GM19239 (cell line): ENCODE measurements at places on chromosomes 2 and 18.

GRCh38 chr2:219182331-219183150 lies 4.5 kb downstream of the RETREG2 start:
- DNase-seq, result no peak

DNA sequence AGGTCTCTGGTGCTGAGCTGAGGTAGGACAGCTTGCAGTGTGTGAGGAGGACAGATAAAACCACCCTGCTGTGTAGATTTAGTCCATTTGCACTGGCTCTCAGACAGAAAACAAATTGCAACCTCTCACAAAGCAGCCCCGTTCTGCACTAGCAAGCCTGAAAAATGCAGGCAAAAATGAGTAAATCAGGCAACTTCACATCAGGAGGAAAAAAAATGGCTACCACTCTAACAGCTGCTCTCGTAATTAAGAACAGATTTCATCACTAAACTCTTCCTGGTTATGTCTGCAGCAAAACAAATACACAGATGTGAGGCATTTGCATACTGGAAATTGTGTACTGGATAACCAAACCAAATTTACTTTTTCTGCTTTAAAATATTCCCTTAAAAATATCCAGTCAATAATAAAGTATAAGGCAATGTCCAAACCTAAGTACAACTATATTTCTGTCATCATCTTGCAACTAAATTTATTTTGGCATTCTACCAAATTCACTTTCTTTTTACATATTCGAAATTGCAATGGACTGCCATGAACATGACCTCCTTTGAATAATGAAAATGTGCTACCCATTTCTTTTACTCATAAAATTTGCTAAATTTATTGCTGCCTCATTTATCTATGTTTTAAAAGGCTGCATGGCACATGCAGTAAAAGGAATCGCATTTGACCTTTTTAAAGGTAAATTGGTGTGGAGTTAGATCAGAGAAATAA lies 157.4 kb downstream of the AFF3 start:
- no peak for DNase-seq

DNA sequence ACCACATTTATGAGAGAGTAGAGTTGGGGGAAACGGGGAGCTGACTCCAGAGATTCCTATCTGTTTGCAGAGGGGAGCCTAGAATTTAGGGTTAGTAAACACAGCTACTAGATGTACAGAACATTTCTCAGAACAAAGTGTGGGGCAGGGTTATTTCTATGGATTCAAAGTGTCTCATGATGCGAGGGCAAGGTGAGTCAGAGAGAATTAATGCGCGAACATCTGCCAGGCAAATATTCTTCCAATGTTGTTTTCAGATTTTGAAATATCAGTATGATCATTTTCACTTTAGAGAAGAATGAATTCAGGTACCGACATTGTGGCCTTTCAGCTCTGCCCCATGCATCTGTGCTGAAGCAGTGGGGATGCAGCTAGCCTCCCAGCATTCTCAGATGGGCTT lies 2.0 kb upstream of the DSEL start:
- no peak for DNase-seq

- no peak for DNase-seq
Measured at GRCh38 chr18:853471-853870, 41.4 kb upstream of the YES1 start.

GRCh38 chr2:223591596-223591995 lies 10.6 kb downstream of the SCG2 start:
- no peak for DNase-seq

- no peak for DNase-seq
Measured at GRCh38 chr2:143529118-143529720, 400.0 kb downstream of the ARHGAP15 start.

- no peak for DNase-seq
Measured at GRCh38 chr2:29583104-29583503, 338.3 kb downstream of the ALK start.

DNA sequence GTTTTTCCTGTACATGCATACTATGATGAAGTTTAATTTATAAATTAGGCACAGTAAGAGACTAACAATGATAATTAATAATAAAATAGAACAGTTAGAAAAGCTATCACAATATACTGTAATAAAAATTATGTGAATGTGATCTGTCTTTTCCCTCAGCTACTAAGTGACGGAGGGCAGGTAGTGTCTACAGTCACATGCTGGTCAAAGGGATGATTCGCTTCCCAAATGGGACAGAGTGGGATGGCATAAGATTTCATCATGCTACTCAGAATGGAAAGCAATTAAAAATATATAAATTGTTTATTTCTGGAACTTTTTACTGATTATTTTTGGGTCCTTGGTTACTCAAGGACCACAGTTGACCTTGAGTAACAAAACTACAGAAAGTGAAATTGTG lies 71.5 kb downstream of the DAW1 start:
- no peak for DNase-seq

GRCh38 chr18:23143815-23144261 lies 8.6 kb downstream of the CABLES1 start:
- no peak for DNase-seq

DNA sequence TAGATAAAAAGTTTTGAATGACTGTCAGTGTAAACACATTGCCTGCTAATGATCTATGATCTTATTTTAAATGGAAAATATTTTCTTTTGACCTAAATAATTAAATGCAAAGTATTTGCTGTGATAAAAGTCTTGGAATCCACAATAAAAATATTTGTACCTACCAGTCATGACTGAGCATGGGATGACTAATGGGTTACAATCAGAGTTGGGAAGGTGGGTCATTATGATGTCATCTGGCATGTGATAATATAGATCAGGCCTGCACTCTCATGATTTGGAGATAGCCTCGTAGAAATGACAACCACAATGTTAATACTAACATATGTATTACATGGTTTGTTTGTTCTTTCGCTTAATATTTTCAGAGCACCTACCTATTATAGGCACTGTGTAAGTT lies 848.8 kb upstream of the KLHL29 start:
- DNase-seq, result no peak

GRCh38 chr18:6681331-6681875 lies 48.1 kb upstream of the ARHGAP28 start:
- DNase-seq, result no peak

DNA sequence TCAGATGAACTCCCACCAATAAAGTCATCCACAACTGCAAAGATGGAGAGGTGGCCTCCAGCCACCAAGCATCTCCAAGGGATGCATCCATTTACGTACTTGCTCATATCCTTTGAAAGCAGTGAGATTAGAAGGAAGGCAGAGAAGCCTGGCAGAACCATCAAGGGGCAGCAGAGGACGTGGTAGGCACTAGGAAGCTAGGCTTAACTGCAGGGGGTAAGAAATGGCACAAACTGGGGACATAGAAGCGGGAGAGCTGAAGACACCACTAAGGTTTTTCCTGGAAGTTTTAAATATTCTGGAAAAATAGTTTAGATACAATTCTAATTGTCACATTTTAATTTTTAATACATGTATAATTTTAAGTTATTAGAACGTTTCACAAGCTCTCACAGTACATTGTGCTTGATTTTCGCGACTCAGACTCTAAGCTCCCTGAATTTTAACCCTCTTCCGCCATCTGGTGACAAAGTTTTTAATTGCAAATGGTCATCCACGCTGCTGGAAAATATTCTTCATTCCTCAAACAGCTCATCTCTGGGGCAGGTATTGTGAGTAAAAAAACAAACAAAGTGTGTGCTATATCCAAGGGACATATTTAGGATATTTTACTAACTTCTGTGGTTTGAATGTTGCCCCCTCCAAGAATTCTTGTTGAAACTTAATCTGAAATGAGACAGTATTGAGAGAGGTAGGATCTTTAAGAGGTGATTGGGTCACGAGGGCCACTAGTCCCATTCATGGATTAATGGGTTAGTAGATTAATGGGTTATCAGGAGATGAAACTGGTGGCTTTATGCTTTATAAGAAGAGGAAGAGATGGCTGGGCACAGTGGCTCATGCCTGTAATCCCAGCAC lies 1.6 kb upstream of the PSTPIP2 start:
- no peak for DNase-seq

GRCh38 chr18:46399303-46399702 lies 257.7 kb downstream of the LOXHD1 start:
- DNase-seq, result no peak

DNA sequence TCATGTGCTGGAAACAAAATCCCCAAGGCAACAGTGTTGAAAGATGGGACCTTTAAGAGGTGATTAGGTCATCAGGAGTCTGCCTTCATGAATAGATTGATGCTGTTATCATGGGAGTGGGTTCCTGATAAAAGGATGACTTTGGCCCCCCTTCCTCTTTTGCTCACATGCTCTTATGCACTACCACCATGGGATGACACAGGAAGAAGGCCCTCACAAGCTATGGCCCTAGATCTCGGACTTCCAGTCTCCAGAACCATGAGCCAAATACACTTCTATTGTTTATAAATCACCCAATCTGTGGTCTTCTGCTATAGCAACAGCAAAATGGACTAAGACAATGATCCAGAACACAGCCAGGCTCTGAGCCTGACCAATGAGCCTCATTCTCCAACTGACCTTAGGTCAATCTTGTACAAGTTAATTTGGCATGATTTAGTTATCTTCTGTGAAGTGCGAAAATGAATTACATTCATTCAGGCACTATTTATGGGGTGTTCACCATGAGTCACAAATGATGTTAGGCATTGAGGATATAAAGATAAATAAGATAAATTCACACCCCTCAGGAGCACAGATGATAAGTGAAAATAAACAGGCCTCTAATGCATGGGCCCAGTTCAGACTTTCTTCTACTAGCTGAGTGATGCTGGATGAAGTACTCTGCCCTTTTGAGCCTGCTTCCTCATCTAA lies 37.7 kb upstream of the NT5C1B start:
- no peak for DNase-seq

DNA sequence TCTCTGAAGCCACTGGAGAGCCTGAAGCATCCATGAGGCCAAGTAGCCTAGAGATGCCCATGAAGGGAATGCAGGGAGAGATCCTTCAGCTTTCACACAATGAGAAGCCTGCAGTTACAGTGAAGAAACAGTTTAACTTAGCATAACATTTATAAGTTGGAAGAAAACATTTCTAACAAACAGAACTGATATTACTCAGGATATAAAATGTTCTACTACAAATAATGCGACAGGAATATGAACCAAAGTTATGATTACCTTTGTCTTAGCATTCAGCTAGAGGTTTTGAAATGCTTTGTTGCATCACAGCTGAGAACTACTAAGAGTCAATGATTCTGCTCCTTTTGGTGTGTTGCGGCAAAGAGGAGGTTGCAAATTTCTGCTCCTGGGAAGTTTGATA lies 6.9 kb upstream of the KYNU start:
- no peak for DNase-seq

GRCh38 chr2:8000870-8001269 lies 681.0 kb upstream of the ID2 start:
- no peak for DNase-seq

DNA sequence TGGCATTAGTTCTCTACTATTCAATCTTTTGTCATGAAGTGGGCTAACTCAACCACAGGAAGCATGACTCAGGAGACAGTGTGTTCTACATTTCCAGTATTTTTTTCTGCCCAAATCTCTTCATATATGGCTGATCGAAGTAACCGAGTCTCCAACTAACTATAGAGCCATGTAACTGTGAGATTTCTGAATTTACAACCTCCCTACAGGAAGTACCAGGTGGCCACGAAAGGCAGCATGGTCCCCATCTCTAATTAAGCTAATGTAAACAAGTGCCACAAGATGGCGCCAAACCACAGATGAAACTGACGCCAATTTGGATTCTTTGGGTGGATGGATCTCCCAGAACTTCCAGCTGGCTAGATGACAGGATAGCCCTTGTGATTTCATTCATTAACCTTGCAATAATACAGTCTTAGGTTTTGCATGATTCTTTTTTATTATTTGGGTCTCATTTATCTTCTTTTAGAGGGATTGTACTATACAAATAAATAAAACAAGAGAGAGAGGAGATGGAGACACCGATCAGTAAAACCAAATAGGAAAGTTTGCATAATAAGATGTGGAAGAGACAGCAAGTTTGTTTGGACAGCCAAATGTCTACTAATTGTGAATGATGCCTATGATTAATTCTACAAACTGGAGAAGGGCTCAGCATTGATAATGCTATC lies 18.3 kb upstream of the ARHGAP15 start:
- DNase-seq, result peak; percentile 27

- no peak for DNase-seq
Measured at GRCh38 chr2:217907266-217907665, 95.5 kb downstream of the TNS1 start.

DNA sequence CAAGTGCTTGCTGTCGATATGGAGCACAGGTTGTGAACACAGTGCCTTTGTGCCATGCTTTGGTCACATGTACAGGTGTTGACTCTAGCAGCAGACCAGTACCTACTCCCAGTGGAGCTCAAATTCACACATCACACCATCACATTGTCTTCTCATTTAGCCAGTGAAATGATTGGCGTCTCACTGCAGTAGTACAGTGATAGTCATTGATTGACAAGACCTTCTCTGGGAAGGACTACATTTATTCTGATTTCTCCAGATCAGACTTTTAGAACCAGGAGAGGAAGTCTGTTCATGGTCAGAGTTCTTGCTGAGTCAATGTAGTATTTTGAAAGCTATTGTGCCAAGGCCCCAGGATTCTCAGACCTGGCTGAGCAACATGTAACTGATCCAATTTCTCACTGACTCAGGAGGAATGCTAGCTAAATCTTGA lies 75.2 kb downstream of the FMNL2 start:
- no peak for DNase-seq

- no peak for DNase-seq
Measured at GRCh38 chr2:223363085-223363484, 239.1 kb downstream of the SCG2 start.

GRCh38 chr18:24027156-24027827 lies 12.7 kb downstream of the TTC39C start:
- no peak for DNase-seq

DNA sequence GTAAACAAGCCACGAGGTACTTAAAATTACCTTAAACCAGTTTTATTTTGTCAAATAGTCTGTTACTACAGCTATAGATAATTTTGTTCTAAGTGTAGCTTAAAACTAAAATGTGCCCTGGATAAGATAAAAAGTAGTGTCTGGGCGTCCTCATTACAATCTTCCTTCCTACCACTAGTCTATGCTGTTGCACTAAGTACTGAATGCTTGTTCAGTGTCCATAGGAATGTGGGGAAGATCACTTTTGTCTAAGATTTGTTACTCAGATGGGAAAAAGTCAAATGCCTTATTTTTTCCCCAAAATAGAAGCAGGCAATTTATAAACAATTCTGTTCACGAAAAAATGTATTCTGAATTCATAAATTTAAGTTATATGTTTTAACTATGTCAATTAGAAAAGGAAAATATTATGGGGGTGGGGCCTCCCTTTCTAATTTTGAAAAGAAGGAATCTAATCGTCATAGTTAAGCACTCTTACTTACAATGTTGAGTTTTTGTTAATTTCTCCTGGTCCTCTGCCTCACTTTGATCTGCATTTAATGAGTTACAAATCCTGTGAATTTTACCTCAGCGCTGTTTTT lies 140.4 kb upstream of the VRK2 start:
- peak; percentile 12 for DNase-seq

GRCh38 chr2:7111626-7112025 lies 194.4 kb downstream of the RNF144A start:
- DNase-seq, result no peak
